ENCODE measurements at places on chromosomes 13 and 19.

DNA sequence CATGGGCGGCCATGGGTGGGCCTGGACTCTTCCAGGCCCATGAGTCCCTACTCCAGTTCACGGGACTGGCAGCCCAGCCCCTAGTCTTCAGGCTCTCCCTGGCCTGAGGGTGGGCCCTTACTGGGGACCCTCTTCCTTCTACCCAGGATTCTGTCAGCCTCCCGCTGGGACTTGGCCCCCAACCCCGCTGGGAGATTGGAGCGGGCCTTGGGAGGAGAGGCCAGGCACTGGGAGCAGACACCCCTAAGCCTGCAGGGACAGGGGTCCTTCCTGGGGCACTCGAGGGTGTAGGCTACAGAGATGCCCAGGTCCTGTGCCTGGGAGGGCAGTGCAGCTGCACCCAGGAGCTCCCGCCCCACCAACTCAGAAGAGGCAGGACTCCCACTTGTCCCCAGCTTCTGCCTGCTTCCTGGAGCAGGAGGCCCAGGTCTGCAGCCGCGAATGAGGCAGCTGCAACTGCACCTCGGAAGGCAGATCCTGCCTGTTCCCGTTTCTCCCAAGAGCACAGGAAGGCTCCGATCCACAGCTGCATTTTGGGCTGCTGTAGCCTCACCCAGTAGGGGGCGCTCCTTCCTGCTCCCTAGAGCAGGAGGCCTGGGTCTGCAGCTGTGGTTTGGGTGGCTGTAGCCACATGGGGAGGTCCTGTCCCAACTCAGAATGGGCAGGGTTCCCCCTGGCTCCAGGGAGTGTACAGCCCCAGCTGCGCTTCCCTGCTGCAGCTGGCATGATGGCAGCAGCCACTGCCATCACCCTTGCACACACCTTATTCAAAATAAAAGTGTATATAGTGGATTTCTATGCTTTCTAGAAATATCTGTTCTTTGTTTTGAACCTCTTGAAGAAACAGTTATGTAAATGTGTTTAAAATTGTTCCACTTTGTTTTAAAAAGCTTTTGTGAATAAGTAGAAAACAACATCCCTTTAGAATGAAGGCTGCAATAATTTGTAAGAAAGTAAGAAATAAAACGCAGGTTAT is 46.8 kb downstream of the TEX26 start:
- no peak for DNase-seq

DNA sequence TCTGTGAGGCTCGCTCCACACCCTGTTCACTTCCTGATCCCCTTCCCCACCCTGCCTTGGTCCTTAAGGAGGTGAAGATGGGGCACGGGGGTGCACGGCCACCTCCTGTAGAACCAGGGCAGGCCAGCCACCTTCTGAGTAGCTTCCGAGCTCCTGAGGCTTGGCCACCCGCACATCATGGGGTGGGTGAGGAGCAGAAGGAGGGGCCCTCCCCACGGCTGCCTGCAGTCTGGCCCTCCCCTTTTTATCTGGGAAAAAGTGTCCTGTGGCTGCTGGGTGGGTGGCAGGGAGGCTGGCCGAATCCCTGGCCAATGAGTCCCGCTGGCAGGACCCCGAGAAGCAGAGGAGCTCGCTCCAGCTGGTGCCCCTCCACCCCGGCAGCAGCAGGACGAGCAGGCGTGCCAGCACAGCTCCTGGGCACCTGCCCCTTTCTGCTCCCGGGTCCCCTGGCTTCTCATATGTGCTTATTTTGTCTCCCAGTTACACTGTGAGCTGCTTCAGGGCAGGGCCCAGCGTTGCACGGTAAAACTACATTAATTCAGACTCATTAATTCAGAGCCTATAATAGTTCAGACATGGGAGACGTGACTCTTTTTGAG is 135.0 kb downstream of the KDM4B start:
- no peak for DNase-seq

DNA sequence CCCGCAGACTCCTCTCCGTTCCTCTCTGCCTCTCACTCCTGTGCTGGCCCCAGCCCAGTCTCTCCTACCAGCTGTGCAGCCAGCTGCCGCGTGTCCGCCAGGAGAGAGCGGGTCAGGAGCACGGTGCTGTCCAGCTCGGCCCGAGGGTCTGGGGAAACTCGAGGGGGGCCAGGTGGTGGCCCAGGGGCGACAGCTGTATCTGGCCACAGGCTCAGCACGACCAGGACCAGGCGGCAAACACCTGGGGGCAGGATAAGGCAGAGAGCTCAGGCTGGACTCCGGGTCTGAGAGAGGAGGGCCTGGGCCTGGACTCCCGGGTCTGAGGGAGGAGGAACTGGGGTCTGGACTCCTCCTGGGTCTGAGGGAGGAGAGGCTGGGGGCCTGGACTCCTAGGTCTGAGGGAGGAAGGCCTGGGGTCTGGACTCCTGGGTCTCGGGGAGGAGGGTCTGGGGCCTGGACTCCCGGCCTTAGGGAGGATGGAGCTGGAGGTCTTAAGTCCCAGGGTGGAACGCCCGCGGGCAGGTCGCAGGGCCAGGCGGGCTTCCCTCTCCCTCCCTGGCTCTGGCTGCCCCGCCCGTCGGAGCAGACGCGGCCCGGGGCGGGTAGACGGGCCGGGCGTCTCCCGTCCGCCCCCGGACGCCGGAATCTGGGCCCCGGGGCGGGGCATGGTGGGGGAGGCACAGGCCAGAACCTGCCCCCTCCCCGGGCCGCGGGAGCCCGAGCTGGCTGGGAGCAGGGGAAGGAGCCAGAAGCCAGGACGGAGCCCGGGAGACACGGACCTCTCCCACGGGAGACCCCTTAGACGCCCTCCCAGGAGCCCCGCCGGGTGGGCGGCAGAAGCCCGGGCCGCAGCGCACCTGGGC is 1.3 kb downstream of the IL11 start:
- no peak for DNase-seq

DNA sequence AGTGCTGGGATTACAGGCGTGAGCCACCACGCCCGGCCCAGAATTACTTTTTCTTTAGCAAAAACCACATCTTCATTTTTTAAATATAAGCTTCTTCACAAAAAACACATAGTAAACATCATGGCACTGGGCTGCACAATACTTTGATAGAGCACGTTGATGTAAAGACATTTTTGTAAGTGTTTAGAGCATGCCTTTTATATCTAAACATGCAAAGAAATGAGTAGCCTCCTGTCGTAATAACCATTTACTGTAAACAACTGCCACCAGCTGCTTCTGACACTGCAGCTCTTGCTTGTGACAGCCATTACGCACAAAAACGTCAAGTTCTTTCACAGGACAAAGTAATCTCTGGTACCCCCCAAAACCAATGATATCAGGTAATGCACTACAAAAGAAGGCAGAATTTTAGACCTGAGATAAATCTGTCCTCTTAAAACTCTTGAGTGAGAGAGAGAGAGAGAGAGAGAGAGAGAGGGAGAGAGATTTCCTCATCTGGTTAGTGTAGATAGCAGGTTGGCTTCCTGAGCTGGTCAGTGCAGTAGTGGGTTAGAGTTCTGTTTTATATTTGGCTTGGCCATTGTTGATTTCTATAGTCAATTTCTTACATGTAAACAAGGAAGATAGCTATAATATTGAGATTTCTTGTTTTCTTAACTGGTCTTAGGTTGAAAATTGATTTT is 6.7 kb upstream of the ZNF548 start:
- no peak for DNase-seq

DNA sequence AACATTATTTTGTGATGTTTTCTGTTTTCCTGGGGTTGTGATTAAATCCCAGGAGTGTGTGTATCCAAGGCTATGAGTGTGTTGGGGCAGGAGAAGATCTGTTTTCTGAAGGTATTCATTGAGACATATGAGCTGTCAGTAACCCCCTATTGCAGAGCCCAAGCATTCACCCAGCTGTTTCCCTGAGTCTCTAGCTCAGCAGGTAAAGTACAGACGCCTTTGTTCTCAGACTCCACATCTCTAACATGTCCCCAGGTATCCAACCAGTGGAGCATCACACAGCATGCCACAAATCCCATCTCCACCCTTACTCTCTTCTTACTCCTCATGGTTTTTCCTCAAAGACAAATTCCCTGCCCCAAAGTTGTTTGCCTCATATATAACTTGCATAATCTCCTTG is 213.6 kb downstream of the PCDH20 start:
- no peak for DNase-seq

DNA sequence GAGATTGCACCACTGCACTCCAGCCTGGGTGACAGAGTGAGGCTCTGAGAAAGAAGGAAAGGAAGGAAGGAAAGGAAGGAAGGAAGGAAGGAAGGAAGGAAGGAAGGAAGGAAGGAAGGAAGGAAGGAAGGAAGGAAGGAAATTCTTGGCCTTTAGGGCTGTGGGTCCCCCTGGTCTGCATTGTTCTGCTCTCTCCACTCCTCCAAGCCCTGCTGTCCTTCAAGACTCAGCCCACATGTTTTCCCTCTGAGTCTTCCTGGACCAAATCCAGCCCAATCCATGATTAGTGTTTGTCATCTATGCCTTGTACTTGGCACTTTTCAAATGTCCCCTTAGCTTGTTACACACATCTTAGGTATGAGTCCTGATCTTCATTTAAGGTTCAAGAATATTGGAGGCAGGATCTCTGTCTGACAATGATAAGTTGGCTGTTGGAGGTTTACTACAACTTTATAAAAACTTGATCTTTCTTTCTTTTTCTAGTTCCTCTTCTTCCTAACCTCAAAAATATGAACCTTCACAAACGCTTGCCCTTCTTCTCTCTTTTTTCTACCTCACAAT is 48.8 kb upstream of the INTS6 start:
- DNase-seq: no peak

GRCh38 chr13:32035716-32036115 is 4.1 kb downstream of the FRY start:
- no peak for DNase-seq
